ENCODE measurements at places on chromosomes 12 and 14. TPM values are rescaled to one million over a fixed set of nuclear protein-coding genes. Genes with fewer than 3 reads are reported as not detected.

Gene NTS
- 1.8 TPM for total RNA-seq

Gene GYS2
- total RNA-seq = not detected

Gene ACVRL1
- 47.7 TPM for total RNA-seq

Gene HCAR3
- total RNA-seq = 2.1 TPM

Measured in camera-type eye (tissue), 1 donor.